Activated CD8-positive, alpha-beta memory T cell treated with anti-CD3 and anti-CD28 coated beads for 4 hours (primary cell): ENCODE measurements at places on chromosomes 3 and 15.

GRCh38 chr3:31345581-31345980 lies 187.1 kb upstream of the STT3B start:
- DNase-seq = no peak

GRCh38 chr3:31288641-31289100 lies 244.1 kb upstream of the STT3B start:
- DNase-seq = no peak

DNA sequence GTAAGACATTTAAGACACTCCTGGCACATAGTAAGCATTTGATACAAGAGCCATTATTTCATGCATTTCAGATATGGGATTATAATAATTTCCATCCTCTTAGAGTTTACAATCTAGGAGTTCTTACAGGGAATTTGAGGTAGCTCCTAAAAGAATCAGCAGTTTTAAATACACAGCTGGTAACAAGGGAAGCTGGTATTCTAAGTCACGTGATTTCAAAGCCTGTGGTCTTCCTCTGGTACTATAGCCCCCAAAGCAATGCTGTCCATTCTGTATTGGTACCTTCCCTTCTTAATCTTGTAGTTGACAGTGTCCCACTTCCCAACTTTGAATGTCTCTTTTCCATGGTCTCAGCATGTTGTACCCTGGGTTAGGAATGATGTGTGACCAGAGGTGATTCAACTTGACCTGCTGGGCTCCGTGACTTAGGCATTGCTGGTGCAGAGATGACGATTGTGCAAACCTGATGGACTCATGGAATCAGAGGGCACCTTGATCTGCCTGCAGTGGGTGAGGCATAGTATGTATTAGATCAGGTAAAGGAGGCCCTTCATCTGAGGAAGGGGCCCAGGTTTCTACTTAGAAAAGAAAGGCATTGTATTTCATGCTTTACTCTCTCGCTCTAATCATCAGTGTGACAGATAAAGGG lies 122.9 kb downstream of the AKAP13 start:
- DNase-seq = no peak

- no peak for DNase-seq
Measured at GRCh38 chr15:89903858-89904130, 9.0 kb downstream of the ARPIN start.

GRCh38 chr15:50558012-50558411 lies 11.5 kb upstream of the USP50 start:
- no peak for DNase-seq

- DNase-seq = no peak
Measured at GRCh38 chr15:90441027-90441426, 53.0 kb downstream of the IQGAP1 start.

DNA sequence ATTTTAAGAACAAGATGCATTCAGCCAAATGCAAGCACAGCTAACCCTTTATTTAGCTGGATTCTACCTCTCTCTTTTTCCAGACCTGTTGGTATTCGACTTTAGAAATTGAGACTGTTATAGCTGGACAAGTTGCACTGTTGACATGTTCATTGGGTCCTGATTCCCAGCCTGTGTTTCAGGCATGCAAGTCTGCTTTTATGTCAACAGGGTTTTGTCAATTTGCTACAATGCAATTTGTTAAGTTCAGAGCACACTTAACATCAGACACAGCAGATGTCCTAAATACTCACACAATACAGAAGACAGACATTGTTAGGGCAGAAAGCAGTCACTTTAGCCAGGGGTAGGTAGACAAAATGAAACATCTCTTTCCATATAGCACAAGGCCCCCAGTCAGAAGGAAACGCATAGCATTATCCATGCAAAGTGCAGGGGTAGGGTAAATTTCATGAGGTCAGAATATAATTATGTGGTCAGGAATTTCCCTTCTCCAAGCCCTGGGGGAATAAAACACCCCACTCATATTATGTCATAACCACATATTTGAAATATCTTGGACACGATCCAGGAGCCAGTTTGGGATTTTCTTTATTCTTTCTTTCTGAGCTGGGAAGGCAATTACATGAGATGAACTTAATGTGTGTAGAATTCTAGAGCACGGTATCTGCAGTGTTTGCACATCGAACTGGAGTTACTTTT lies 504.1 kb downstream of the NTRK3 start:
- DNase-seq = no peak

GRCh38 chr15:94843060-94843459 lies 611.7 kb downstream of the MCTP2 start:
- no peak for DNase-seq

- no peak for DNase-seq
Measured at GRCh38 chr3:149547413-149547812, 72.9 kb downstream of the TM4SF4 start.

- DNase-seq = no peak
Measured at GRCh38 chr3:64490180-64490724, 197.5 kb downstream of the ADAMTS9 start.

DNA sequence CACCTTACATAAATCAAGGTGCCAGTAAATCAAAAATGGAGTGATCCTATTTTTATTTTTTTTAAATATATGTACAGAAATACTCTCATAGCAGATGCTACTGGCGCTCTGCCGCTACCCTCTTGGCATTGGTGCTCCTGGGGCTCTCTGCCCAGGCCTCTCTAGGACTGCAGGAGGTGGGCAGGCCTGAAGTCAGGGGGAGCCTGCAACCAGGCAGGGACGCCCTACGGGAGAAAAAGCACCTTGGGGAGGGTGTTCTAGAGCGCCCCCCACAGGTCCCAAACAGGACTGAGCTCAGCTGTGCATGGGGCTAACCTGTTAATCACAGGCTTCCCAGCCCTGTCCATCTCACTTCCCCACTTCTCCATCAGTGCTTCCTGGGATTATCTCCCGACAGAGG lies 192.5 kb downstream of the SHQ1 start:
- no peak for DNase-seq

- DNase-seq = no peak
Measured at GRCh38 chr3:103388214-103388613, 953.4 kb downstream of the ZPLD1 start.

GRCh38 chr15:60758961-60759729 lies 280.2 kb upstream of the ICE2 start:
- DNase-seq = no peak

DNA sequence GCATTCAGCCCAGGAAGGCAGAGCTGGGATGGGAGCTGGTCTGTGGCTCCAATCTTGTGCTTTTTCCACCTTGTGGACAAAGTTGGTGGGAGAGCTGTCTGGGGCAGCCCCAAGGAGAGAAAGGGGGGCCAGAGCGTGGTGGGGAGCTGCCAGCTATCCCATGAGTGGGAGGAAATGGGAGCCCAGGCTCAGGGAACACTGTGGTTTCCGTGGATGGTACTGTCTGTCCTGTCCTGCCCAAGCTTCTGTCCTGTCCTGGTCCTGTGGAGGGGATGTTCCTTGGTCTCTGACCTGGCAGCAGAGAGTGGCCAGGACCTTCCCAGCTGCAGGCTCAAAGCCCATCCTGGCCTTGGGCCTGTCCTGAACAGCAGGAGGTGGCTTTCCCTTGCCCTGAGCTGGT lies 72.6 kb upstream of the SEC13 start:
- no peak for DNase-seq

GRCh38 chr3:49668861-49669260 lies 5.3 kb upstream of the APEH start:
- DNase-seq = no peak

DNA sequence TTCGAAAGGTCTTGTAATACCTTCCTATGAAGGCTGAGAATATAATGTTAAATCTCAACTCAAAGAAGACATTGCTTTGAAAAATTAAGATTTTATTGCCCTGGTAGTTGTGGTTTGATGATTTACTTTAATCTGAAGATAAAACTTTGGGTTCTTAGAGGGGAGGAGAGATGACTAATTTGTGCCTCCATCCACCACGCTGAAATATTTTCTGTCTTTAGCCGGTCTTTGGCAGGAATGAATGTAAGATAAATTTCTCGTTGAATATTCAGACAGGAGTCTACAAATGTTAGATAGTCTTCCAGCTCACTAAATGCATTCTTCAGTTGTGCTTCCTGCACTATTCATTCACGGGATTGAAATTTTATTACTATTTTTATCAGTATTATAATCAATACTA lies 844.3 kb upstream of the NR2F2 start:
- DNase-seq = no peak

DNA sequence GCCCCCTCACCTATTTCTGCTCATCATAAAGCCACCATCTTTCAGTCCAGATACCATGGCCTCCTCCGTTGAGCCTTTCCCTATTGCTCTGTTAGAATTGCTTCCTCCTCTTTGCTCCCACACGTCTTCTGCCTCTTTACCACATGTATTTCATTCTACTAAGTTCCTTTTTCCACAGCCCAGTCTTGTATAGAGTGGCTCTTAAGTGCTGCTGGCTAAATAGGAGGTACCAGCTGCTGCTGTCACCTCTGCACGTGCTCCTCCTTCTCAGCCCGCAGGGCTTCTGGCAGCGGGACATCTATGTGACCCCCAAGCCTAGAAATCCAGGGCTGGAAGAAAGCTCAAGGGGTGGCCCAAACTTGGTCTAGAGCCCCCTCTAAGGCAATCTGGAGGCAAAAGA lies 38.8 kb upstream of the PLXND1 start:
- no peak for DNase-seq

DNA sequence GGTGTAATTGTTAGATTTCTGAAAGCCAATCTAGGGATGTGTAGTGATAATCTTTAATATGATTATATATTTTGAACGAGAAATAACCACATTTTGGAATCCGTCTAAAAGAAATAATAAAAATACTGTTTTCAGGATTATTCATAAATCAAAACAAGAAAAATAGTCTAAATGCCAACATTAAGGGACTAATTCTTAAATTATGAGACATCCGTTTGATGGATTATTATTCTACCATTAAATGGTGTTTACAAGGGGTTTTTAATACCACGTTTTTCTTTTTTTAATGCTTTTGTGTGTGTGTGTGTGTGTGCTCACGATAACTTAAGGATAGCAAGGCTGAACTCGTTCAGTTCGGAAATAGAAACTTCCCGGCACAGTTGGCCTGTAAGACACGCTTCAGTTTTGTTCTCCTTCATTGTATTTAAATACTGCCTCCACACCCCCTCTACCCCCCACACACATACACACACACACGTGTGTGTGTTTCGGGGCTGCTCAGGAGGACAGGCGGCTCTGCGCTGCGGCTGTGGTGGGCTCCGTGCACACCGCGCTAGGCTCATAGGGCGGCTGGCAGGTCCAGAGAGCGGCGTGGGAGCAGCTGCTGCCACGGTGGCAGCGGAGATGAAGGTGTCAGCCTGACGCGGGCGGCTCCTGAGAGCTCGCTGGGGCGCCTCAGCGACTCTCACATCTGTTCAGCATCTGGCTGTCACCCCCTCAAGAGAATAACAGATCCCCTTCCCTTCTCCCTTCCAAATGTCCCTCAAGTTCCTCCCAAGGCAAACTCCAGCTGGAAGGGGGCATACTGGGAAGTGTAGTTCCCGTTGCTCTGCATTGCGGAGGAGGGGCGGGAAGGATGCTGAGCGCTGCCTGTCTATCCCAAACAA lies 23.0 kb upstream of the ANP32A start:
- no peak for DNase-seq

- DNase-seq = no peak
Measured at GRCh38 chr3:134535186-134535970, 49.5 kb downstream of the CEP63 start.

- no peak for DNase-seq
Measured at GRCh38 chr3:67781218-67781617, 126.8 kb upstream of the SUCLG2 start.

GRCh38 chr3:78737988-78738387 lies 1029.8 kb downstream of the ROBO1 start:
- DNase-seq = no peak

- no peak for DNase-seq
Measured at GRCh38 chr3:151630938-151631441, 102.7 kb upstream of the AADACL2 start.

GRCh38 chr3:100850701-100851100 lies 141.4 kb downstream of the TFG start:
- no peak for DNase-seq

- DNase-seq = no peak
Measured at GRCh38 chr15:65603134-65603533, 7.8 kb downstream of the INTS14 start.

GRCh38 chr15:34366271-34367065 lies 528 bp downstream of the LPCAT4 start:
- no peak for DNase-seq

GRCh38 chr15:40040770-40041169 lies 1.8 kb upstream of the SRP14 start:
- DNase-seq = no peak

- no peak for DNase-seq
Measured at GRCh38 chr15:22884344-22884743, 45.9 kb downstream of the NIPA2 start.

GRCh38 chr3:66227051-66227450 lies 6.2 kb downstream of the SLC25A26 start:
- DNase-seq = no peak

GRCh38 chr3:147377412-147378367 lies 28.7 kb downstream of the ZIC4 start:
- no peak for DNase-seq

GRCh38 chr3:50212502-50212901 lies 7.4 kb downstream of the SLC38A3 start:
- no peak for DNase-seq

DNA sequence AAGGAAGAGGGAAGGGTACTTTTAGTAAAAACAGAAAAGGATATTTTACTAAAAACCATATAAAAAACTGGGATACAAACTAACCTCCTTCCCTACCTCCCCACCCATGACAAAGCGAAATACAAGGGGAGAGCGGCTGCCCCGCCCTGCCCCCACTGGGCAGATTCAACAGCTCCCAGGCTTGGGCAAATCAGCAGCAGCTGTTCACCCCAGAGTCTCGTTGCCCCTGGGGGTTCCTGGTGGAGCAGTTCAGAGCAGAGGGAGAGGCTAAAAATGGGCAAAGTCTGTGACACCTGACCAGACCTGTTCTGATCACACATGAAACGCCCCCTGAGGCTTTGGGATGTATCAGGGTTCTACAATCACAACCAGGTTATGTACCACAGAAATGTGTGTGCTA lies 2.5 kb upstream of the ETFA start:
- DNase-seq = no peak

DNA sequence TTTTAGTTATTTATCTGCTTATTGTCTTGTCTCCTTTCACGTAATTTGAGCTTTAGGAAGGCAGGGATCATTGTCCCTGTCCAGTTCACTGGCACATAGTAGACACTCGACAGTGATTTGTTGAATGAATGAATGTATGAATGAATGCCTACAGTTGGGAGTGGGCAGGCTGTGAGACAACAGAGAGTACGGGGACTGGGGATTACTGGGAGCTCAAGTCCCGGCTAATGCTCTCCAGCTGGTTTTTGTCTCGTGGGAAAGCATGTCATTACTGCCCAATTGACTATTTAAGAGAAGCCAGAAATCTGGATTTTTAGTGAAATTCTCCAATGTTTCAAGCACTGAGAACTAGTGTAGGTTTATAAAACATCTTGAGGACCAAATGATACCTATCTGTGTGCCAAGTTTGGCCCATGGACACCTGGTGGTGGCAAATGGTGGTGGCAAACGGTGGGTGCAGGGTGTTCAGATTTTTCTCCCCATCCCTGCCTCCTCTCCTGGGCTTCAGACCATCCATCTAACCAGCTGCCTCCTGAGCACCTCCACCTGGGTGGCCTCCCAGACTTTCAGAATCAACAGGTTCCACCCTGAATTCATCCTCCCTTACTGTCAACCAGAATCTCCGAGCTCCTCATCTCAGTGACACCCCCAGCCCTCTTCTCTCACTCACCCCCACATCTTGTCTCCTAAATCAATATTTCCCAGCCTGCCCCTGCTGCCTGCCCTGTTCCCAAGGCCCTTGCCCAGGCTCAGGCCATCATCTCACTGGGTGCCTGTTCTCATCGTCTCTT lies 36.2 kb upstream of the TRH start:
- no peak for DNase-seq
